ENCODE measurements at places on chromosomes 7 and 10.

DNA sequence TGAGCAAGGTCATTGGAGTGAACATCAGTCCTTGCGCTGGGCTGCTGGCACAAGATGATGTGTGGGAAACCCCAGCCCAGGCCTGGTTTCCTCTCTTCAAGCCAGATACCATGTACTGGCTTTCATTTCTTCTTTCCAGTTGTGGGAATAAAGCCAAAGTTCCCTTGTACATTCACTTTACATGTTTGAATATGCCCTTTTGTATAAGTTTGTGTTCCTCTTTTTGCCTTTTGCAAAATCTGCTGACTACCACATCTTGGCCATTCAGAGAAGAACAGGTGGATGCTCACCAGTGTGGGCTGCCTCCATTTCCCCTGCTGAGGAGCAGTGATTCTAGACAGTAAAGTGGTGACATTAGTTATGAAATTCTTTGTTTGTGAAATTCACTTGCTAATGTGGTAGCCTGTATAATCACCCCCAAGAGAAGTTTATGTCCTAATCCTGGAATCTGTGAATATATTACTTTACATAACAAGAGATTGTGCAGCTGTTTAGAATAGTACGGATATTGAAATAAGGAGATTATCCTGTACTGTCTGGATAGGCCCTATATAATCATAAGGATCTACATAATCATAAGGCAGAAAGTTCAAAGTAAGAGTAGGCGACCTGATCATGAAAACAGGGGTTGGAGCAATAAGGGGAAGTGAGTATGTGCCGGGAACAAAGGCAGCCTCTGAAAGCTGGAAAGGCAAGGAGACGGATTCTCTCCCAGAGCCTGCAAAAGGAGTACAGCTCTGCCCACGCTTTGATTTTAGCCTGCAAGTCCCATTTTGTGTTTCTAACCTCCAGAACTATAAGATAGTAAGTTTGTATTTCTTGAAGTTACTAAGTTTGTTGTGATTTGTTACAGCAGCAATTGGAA, 18.8 kb upstream of the AOAH start:
- no peak for DNase-seq

- peak; percentile 22 for DNase-seq
Observed at GRCh38 chr10:11610826-11611247, 613 bp downstream of the USP6NL start.

GRCh38 chr10:110529596-110530011, 31.9 kb downstream of the DUSP5 start:
- no peak for DNase-seq

- no peak for DNase-seq
Observed at GRCh38 chr7:111011520-111011919, 79.4 kb upstream of the LRRN3 start.

- no peak for DNase-seq
Observed at GRCh38 chr7:11767148-11767547, 64.8 kb downstream of the THSD7A start.

DNA sequence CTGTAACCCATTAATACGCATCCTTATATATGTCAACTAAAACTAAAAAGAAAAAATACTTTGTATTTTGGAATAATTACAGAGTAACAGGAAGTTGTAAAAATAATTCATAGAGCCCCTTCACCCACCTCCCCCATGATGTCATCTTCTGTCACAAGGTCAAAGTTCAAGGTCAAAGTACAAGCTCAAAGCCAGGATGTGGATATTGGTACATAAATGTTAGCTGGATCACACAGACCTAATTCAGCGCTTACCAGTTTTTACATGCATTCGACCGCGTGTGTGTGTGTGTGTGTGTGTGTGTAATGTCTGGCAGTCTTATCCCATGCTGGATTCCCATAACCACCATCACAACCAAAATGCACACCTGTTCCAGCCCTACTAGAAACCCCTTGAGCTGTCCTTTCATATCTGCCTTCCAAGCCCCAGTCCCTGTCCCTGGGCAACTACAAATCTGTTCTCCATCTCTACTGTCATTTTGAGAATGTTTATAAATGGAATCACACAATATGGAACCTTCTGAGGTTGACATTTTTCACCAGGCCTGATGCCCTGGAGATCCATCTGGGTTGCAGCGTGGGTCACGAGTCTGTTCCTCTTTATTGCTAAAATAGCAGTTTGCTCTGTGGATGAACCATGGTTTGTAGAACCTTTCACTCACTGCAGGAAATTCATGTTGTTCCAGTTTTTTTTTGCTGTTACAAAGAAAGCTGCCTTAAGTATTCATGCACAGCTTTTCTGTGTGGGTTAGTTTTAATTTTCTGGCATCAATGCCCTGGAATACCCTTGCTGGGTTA, 153.6 kb upstream of the PITRM1 start:
- peak; percentile 1 for DNase-seq

- no peak for DNase-seq
Observed at GRCh38 chr10:2951235-2951835, 116.0 kb upstream of the PFKP start.

DNA sequence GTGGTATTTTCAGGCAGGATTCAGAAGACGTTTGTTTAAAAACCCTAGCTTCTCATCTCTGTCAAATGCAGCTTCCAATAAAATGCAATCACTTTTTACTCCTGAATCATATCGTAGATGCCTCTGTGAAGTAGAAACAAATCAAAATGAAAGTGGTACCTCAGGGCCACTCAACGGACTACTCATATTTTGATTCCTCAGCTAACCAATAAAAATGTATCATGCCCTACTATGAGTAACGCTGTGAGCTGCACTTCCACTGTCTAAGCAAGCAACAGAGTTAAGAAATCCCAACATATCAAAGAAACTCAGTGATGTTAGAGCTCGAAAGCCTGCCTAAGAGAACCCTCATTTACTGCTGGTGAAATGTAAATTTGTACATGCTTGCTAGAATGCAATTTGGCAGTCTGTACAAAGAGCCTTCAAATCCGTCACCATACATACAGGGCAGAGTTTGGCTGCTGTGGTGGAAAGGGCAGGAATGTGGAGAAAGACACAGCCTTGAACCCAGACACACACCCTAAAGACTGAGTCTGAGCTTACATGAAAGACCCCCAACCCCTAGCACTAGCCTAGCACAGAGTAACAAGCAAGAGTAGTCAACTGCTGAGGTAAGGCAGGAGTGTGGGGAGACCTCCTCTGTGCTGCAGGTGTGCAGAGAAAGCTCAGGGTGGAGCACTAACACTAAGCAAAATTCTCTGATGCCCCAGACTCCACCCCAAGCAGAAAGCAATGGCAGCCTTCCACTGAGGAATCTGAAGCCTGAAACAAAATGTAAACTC, 151.5 kb downstream of the ANK3 start:
- no peak for DNase-seq

DNA sequence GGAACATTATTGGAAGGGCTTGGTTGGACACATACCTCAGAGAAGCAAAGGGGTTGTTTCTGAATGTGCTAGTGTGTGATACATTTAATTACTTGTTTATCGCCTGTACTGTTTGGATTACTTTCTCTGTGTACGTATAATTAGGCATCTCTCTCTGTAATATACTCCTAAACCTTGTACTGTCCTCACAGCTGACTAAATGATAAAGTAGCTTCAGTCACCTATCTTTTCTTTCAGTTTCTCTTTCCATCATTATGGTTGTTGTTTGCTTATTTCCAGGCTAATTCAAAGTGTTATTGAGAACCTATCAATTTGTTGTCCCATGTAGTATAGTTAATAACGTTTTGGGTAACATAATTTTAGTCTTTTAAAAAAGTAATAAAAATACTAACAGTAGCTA, 34.0 kb downstream of the MXI1 start:
- DNase-seq, result no peak

- DNase-seq, result peak; percentile 41
Observed at GRCh38 chr7:125059861-125060456, 130.3 kb upstream of the POT1 start.

GRCh38 chr10:93993782-93994437, at the start of gene PLCE1:
Gene PLCE1, plus strand, starts transcription at chr10:93993931. Its CDS starts 37,116 bp downstream, at chr10:94031047.
- peak; percentile 67 for DNase-seq

DNA sequence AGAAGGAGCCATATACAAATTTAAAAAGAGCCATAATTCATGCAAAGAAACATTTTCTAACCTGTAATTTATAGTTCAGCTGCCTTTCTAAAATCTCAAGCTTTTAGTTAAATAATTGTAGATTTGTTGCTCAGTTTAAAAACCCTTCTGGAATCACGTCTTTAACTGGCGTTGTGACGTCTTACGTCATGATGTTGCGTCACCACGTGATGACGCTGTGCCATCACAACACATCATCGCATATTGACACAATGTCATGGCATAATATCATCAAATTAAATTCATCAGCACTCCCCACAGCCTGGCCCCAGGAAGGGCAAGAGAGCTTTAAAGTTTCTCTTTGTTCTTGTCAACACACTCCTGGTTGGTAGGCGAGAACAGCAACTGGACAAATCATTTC, 194.8 kb downstream of the GRM8 start:
- no peak for DNase-seq

GRCh38 chr7:108613147-108613948, 43.7 kb downstream of the DNAJB9 start:
- peak; percentile 41 for DNase-seq

- no peak for DNase-seq
Observed at GRCh38 chr10:3067118-3067858, at the start of gene PFKP. Gene PFKP, plus strand, starts transcription at chr10:3067548. Its CDS starts 48 bp downstream, at chr10:3067596.

- DNase-seq, result no peak
Observed at GRCh38 chr10:3683560-3683959, 101.4 kb downstream of the KLF6 start.

- DNase-seq, result no peak
Observed at GRCh38 chr10:8532647-8533046, 478.2 kb downstream of the GATA3 start.

- no peak for DNase-seq
Observed at GRCh38 chr10:78933828-78934531, 134.8 kb upstream of the ZMIZ1 start.

All from SW480 (cell line).